Muscle of back (tissue), 13 donors: ENCODE measurements at places on chromosomes 12 and 14. TPM values are rescaled to one million over a fixed set of nuclear protein-coding genes. Genes with fewer than 3 reads are reported as not detected.

- no peak for DNase-seq
These were observed 40.5 kb downstream of the PPFIA2 start for GRCh38 chr12:81718616-81719015.

GRCh38 chr12:123200414-123200813 is 32.5 kb downstream of the MPHOSPH9 start:
- DNase-seq: no peak

DNA sequence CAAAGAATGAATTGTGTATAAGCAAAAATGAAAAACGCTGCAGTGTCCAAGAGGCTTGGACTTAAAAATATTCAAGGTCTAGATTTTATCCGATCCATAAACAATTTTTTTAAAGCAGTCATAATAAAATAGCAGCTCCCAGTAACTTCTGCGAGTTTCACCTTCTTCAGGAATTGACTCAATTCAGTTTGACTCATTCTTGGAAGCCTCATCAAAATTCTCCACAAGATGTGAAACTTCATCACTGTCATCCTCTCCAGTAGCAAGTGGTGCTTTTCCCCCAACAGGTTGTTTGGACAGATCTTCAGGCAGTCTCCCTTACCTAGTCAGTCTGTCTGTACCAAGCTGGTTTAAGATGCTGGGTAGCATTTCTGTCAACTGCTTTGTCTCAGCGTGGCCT is 93.5 kb upstream of the FOXG1 start:
- no peak for DNase-seq

GRCh38 chr12:47741340-47741703 is 16.0 kb upstream of the ENDOU start:
- peak; percentile 54 for DNase-seq

The FRMD6 gene
- polyA plus RNA-seq: 29.1 TPM
